ENCODE measurements at places on chromosomes 7 and 10.

DNA sequence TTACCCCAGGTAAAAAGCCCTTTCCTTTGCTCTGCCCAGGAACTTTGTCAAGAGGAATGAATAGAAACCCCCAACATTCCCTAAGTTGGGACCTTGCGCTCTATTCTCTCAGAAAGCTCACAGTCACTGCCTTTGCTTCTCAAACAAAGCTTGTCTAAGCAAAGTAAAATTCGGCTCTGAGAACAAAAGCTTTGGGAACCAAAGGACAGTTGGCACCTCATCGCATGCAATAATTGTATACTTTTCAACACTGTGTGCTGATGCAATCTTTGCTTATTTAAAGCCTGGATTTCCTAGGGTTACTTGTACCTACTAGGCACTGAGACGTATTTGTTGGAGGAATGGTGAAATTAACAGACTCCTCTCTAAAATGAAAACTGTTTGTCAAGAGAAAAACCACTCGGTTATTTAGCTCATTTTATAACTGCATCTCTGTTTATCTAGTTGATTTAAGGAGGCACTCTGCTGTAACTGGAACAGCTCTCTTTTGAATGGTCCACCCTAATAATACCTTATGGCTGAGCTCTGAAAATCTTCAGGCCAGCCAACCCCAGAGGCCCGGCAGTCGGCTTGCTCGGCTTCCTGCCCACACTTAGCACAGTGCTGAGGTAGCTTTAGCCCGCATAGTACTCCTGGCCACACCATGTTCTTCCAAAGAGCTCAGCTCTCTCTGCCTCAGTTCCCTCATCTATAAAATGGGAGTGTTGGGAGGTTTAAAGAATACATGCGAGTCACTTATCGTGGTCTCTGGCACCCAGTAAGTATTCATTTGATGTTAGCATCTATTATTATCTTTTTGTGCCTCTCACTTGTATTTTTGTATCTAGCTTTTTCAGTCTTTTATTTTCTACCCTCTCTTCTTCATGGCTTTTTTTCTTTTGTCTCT lies 80.2 kb upstream of the PRR15 start:
- no peak for DNase-seq

DNA sequence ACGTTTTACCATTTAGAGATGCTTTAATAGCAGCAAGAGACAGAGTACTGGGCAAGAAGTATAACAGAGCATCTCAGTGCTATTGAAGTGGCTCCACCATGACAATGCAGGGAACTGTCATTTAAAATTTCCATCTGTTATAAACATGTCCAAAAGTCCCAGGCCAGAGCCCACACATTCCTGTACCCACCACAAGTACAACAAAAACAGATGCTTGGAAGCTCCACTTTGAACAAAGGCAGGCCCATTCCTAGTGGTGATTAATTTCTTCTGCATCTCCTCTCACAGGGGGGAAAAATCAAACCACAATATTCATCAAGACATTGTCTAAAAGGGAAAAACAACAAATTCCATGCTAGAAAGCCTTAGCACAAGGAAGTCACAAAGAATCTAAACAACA lies 627.9 kb downstream of the PARD3 start:
- no peak for DNase-seq

DNA sequence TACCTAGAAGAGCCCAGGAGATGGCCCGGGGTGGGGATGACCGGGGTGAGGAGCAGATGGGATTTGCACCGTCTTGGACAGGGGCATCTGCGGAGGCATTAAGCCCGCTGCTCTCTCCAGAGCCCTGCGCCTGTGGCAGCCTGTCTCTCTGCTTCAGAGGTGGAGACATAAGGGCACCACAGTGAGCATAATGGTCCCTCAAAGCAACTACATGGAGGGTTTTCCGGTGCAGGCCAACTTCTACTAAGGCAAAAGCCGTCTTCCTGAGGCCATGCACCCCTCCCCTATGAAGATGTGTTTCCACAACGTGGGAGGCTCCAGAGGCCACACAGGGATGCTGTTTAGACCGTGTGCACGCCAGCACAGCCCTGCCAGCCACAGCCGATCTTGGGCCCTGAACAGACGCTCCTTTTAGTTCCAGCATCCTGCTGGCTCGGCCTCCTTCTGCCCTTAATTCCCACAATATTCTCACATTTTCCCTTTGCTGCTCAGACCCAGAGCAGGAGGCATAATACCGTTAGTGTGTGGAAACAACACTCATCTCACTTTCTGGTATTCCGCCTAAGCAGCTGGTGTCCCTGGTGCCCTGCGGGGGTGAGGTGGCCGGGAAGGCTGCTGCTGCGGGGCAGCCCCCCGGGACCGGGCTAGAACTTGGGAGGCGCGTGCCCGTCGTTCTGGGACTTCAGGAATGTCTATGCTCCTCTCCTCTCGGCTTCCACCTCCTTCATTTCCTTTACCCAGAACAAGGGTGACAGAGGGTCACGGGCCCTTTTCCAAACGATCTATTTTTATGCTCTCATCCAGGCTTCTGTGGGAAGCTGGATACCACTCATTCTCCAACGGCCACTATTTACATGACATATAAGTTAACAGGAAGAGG lies 266.9 kb downstream of the TNS3 start:
- no peak for DNase-seq

DNA sequence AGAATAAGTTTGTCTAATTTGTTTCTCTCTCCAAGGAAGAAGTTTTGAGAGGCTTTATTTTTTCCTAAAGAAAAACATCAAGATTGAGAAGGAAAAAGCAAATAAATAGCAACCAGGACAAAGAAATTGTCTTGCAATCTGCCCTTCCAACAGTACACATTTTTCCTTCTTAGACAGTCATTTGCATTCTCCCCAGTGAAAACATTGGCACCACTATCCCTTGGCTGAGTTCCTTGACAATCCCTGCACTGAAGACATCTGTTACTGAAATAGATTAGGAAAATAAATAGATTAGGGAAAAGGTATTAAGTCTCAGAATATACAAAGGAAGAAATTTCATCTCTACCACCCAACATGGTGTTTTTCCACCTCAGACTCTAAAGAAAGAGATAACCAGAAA lies 12.2 kb upstream of the TMEM243 start:
- DNase-seq = no peak

DNA sequence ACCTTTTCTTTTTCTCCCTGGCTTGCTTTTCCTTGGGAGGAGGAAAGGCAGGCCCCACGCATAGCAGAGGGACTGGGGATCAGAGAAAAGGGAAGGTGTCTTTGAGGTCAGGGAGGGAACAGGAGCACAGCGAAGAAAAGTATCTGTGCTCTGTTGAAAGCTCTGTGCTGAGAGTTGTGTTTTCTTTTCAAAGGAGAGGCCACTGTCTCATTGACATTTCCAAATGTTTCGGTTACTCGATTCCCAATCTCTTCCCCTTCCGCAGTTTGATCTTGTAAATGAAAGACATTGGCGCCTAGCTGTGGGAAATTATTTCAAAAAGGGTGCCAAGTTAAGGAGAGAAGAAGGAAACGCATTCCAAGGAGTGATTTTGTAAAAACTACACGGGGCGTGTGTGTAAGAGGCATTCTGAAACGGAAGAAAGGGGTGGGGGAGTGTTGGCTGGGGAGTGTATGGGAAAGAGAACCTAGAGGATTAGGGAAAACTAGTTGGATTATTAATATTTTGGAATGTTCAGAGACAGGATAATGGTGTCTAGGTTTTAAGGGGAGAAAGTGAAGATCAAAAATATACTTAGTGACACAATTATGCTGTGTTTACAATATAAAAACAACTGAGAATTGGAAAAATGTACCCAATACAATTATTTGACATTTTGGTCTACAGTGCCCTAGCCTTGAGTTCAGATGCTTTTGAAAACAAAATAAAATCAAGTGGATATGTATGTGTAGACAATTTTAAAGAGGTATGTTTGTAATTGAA lies 708 bp downstream of the KLHDC10 start:
- no peak for DNase-seq

- DNase-seq = no peak
Measured at GRCh38 chr7:118753479-118753878, 529.0 kb downstream of the ANKRD7 start.

GRCh38 chr7:130493275-130493873 lies 1.5 kb downstream of the MEST start:
- DNase-seq = no peak

DNA sequence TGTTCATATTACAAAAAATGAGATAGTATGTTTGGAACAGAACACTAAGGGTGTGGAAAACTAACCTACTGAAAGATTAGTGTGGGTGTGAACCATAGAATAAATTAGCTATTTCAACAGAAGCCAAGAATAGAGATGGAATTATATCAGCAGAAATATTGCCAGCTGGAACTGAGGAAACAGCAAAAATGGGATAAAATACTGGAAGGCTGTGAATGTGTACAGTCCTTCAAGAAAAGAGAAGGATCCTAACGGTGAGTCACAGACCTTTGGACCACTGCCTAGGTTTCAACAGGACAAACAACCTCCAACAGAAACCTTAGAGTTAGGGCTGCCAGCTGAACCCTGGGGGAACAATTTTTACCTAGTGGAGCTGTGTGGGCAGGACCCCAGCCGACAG lies 395.0 kb downstream of the ZWINT start:
- no peak for DNase-seq

DNA sequence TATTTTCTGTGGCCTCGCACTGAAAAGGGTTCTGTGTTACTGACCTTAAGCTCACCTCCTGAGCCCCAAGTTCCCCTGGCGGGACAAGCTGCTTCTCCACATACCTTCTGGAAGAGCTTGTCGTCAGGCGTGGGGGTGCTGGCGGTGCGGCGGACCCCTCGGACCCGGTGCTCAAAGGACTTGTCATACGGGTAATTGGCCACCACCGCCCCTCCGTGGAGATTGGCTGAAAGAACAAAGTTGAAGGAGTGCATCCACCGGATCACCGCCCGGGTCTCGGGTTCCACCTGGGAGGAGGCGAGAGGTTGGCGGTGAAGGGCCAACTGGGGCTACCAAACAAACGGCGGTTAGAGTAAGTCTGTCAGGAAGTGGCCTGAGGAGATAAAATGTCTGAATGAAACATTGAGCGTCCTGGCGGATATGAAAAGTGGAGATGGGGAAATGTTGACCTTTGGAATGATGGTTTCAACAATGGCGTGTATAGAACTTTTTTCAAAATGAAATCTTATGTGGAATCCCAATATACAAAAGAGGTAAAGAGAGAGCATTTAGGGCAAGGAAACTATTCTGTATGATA lies 16.5 kb downstream of the CPN1 start:
- DNase-seq = no peak

DNA sequence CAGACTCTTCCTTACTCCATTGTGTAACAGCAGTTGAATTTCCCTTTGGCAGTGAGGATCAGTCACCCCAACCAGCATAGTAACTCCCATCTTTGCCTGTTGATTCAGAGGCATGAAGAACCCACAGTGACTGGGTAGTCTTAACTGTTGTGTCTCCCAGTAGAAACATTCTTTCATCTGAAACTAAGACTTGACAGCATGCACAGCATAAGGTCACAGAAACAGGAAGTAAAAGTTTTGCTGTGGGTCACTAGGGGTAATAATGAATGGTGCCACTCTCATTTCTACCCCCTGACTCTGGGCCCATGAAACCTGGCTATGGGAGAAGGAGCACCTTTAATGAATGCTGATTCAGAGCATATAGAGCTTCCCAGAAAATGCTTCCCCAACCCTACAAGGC lies 8.3 kb upstream of the FRMPD2 start:
- DNase-seq = no peak

DNA sequence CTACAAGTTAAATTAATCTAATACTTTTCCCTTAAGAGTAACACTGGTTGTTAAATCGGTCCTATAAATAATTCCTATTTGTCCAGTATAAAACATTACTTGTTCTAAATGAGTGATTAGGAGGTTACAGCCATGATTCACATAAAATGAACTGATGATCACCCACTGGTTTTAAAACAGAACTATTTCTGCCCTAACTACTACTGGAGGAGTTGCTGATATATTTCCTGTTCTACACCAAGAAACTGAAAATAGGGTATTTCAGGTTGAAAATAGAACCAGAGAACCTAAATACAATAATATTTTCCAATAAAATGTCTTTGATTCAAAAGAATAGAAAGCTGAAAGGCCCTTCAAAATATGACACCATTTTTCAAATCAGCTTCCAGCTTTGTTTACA lies 30.9 kb downstream of the DNAJC1 start:
- no peak for DNase-seq

- DNase-seq = no peak
Measured at GRCh38 chr10:102764470-102765161, 20.9 kb downstream of the WBP1L start.

GRCh38 chr10:77192402-77192801 lies 445.2 kb downstream of the KCNMA1 start:
- DNase-seq = no peak
